ENCODE measurements at places on chromosomes 16 and 17.

DNA sequence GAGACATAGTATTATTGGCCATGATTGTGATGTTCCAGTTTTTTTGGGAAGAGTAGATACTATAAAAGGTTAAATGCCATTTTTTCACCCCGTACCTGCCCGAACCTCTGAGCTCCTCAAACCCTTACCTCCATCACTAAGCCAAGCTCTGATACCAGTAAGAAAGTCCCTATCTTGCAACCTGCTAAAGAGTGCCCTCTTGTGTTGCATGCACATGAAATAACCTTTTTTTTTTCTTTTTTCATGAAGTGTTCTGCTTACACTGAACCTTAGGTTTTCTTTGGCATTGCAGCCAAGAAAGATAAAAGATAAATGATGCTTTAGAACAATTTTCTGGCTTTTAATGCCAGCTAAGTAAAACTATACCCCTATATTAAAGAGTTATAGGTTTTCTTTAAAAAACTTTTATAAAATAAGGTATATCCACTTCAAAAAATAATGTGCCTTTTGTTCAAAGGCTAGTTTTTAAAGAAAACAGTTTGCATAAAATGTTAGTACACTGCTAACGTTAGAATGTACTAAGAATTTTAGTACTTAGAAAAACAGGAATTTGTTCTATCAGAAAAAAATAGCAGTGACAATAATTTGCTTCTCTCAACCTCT lies 295.3 kb upstream of the PMFBP1 start:
- DNase-seq, result no peak

- DNase-seq, result no peak
Observed at GRCh38 chr17:8122924-8123694, 797 bp downstream of the HES7 start.

GRCh38 chr17:78908426-78908825 lies 5.4 kb upstream of the CEP295NL start:
- no peak for DNase-seq

DNA sequence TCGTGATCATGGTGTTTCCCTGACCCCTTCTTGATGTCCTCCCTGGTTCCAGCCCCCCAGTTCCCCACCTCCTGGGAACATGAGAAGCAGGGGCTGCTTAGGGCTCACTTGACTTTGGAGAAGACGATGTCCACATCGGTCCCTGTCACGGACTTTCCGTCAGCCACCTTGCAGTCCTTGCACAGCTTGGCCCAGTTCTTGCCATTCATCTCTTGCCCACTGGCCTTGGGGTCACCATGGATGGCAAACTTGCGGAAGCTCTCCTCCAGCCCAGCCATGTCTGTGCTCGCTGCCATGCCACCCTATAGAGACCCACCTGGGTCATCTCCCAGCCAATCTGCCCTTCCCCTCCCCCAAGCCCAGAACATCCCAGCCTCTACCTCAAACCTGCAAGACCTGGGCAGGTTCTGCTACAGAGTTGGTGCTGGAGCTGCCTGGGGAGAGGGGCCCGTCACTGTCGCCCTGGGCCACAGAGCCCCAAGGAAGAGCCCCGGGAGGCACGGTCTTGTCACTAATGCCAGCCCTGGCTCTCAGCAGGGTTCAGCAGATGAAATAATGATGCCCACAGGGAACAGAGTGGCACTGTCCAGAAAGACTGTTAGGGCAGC lies 2.4 kb downstream of the TPPP3 start:
- no peak for DNase-seq

GRCh38 chr16:49575346-49576172 lies 202.0 kb downstream of the C16orf78 start:
- DNase-seq, result no peak

GRCh38 chr16:8958344-8959167 lies 5.2 kb downstream of the USP7 start:
- DNase-seq, result no peak

- DNase-seq, result no peak
Observed at GRCh38 chr16:85687651-85688471, 893 bp downstream of the GINS2 start.

DNA sequence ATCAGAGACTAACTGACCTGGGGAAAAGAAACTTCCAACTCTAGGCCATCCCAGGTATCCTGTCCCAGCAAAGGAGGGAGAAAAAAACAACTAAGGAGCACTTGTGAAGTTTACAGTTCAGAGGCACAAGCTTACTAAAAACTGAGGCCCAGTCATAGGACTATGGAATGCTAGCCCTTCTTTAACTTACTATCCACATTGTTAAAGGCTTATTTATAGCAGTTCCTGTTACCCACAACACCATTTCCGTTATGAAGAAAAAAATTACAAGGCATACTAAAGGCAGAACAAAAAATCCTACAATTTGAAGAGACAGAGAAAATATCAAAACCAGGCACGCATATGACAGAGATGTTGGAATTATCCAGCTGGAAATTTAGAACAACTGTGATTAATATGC lies 159.1 kb downstream of the CDH11 start:
- no peak for DNase-seq

DNA sequence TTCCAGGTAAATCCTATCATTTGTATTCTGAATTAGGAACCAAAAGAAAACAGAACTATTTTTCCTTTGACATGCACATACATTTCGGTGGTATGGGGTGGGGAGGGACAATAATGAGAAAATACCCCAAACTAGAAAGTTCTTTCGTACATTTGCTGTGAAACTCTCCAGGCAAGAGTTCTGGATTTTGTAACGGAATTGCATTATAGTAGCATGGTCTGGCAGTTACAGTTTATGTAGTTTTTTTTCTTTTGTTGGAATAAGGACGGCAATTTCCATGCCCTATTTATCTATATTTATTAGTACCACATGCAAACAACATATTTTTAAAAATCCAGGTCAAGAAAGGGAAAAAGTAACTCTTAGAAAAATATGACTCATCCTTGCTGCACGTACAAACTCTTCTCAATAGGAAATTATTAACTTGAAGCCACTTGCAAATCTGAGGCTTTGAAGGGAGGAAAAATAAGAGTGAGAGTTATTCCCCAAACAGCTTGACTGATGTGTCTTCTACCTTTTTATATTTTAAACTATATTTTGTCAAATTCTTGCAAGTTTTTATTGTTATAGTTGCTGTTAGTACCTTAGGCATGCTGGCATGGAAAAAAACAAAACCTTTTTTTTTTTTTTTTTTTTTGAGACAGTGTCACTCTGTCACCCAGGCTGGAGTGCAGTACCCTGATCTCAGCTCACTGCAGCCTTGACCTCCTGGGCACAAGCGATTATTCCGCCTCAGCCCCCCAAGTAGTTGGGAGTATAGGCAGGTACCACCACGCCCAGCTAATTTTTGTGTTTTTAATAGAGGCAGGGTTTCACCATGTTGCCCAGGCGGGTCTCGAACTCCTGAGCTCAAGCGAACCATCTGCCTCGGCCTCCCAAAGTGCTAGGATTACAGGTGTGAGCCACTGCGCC lies 69.3 kb downstream of the WWP2 start:
- DNase-seq, result no peak

DNA sequence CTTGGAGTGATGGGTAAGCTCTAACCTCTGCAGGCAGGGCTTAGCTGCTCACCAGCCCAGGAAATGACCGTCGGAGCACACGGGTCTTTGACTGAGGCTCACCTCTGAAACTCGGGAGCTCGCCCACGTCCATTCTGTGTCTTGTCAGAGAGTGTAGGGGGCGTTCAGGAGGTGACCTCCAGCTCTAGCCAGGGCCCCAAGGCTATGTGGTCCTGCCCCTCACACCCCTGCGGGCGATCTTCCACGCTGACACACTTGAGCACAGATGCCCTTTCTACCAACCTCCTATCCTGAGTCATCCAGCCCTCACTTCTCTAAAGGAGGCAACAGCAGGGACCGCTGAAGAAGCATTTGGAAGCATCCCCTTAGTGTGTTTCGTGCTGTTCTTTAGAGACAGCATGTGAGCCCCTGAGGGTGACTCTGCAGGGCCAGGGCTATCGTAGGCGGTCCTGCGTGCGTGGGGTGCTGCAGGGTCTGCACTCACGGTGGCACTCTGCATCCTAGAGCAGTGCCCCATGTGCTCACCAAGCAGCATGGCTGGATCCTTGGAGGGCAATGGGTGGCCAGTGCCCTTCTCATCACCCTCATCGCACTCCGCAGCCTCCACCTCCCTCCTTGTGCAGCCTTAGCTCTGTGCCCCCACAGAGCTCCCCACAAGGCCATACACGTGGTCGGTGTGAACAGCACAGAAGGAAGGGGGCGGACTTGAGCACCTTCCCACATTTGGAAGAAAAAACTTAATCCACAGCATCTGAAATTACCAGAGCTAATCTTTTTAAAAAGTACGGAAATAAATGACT lies 33.8 kb downstream of the SLC47A1 start:
- no peak for DNase-seq
